ENCODE measurements at places on chromosomes 13 and 19.
A peak's percentile ranks its signal among the peaks of the same experiment; 100 is the strongest.

DNA sequence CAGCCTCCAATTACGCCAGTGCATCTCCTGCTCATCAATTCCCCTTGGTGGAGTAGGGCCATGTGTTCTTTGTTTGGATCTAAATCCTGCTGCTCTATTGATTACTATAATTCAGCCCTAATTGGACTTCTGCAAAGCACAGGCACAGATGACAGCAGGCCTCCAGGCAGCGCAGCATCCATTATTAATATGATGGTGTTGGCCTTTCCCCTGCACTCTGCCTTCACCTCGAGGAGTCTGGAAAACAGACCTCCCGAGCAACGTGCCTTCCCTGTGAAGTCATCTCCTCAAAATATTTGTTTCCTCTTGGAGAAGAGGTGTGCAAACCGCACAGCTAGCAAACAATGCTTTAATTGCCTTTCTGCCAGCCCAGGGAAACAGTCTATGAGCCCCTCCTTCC lies 92.5 kb downstream of the UQCRFS1 start:
- no peak for DNase-seq

DNA sequence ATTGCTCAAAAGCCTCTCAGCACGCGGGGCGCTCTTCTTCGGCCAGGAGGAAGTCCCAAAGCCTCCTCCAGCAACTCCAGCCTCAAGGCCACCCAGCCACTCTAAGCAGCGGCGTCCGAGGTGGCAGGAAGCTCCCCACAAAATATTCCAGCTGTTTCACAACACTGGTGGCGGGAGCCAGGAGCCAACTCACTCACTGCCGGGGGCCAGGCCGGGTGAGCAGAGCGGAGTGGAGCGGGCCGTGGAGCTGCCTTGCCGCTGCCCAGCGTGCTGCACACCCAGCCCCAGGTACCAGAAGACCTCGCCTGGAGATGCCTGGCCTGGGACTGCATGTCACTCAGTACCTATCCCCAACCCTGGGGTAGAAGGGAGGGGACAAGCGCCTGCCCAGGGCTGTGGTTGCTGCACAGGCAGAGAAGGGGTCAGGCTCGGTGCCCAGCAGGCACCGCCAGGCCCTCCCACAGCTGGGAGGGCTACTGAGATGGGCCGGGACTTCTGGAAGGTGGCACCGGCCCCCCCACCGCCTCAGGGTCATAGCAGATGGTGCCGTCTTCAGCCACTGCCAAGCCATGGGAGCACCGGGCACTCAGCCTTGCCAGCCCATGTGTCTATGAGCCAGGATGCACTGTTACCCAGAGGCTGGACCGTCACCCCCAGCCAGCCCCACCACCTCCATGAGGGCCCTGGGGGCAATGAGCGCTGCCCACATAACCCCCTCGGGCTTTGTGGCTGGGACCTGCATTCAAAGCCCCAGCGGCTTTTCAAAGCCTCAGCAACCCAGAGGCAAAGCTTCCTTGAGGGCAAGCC lies 59.2 kb downstream of the MLLT1 start:
- DNase-seq = no peak

DNA sequence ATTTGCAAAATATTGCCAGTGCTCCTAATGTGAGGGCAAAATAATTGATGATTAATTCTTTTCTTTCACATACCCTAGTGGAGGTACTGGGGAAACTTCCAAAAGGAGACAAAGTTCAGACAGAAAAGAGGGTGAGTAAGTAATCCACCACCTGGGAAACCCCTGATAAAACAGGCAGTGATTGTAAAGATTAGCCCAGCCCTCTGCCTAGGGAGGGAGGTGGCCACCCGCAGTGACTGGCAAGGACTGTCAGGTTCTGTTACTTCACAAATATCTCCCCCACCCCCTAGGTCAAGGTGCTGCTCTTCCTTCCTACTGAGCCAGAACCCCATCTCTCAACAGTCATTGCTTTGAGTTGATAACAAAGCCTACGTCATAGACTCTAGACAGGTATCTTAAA lies 239.7 kb downstream of the DNAJC15 start:
- DNase-seq = no peak

GRCh38 chr19:41847351-41848105 lies 2.7 kb downstream of the DMRTC2 start:
- DNase-seq = no peak

DNA sequence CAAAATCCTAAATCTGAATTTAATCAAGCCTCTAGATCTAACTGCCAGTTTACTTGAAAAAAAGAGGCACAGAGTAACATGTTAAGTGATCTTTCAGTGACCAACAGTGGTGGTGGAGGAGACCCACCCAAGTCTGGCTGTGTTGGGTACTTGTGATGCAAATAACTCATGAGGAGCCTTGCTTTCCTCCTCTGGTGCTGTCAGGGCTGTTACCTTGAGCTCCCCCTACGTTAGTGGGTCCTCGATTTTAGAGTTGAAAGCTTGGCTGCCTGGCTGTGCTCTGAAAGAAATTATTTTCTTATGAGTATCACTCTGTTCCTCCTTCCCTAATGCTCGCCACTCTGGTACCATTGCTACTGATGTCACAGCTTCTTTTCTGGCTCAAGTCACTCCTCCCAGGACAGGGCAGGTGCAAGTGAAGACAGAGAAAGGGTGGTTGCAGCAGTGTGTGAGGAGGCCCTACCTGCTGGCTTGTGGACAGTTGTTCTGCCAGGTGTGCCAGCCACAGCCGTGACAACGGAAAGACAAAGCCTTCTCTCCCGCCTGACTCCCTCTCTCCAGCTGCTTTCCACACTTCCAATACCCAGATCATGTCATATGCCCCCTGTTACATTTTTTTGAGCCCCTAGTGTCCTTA lies 6.5 kb upstream of the SUPT20H start:
- DNase-seq = no peak

DNA sequence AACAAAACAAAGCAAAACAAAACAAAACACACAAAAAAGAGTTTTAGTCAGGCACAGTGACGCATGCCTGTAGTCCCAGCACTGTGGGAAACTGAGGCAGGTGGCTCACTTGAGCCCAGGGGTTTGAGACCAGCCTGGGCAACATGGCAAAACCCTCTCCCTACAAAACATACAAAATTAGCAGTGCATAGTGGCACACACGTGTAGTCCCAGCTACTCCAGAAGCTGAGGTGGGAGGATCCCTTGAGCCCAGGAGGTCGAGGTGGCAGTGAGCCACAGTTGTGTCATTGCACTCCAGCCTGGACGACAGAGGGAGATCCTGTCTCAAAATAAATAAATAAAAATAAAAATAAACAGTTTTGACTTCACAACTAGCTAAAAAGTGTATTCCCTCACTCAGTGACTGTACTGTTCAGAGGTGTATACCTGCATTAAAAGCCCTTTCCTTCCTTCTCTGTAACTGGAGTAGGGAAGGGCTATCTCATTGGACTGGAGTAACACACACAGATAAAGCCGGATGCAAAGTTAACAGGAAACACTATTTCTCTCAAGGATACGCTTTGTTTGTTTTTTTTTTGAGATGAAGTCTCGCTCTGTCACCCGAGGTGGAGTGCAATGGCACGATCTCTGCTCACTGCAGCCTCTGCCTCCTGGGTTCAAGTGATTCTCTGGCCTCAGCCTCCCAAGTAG lies 3.7 kb upstream of the BAX start:
- no peak for DNase-seq

DNA sequence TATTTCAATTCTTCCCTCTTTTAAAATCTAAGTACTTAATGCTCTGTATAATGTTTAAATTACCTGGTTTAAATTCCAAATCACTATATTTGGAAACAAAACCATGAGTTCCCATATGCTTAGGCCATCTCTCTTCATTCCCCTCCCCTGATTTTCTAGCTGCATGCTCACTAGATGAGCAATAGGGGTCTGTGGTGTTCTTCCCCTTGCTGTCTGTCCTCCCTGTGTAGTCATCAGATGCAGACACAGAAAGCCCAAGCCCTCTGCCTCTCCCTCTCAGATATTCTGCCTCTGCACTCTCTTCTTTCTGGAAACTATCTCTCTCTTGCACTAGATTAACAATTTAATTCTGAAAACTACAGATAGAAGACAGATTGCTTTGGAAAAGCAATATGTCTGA lies 1730.2 kb downstream of the OLFM4 start:
- no peak for DNase-seq

DNA sequence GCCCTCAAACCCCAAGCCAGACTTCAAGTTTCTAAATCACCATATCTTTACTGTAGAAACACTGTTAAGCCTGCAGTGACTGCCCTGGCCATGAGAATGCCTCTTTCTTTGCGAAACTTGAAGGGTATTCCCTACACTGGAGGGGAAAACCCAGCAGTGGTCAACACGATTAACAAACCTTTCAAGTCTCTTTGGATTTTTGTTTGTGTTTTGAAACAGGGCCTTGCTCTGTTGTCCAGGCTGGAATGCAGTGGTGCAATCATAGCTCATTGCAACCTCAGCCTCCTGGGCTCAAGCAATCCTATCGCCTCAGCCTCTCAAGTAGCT lies 17.4 kb upstream of the POMP start:
- no peak for DNase-seq

DNA sequence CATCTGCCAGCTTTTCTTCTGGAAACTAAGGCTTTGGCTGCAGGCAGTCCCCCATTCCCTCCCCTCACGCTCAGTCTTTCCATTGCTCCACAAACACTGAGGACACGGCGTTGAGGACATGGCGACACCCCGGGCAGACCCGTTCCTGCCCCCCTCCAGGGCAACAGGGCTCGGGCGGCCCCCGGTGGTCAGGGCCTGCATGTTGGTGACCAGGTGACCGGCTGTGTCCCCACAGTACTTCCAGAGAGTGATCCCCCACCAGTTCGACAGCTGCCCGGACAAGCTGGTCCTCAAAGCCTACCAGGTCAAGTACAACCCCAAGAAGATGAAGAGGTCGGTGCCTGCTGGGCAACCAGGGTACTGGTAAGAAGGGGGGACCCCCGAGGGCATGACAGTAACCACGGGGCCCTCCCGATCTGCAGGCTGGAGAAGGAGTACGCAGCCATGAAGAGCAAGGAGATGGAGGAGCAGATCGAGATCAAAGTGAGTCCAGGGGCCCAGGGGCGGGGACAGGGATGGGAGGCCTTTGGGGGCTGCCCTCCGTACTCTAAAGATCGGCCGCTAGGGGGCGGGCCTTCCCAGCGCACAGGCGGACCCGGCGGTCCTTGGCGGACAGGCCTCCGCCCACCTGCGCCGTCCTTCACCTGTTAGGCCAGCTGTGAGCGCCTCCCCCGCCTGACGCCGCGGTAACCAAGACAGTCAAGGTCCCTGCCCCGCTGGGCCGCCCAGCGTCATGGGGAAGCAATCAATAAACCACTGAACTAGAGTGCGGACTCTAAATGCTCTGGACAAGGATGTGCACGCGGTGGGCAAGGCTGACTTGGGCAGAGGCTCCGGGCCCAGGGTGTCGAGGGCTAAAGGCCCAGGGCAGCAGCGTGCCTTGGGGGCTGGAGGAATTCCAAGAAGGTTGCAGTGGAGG lies 21.1 kb downstream of the PRR36 start:
- DNase-seq = peak; percentile 24

DNA sequence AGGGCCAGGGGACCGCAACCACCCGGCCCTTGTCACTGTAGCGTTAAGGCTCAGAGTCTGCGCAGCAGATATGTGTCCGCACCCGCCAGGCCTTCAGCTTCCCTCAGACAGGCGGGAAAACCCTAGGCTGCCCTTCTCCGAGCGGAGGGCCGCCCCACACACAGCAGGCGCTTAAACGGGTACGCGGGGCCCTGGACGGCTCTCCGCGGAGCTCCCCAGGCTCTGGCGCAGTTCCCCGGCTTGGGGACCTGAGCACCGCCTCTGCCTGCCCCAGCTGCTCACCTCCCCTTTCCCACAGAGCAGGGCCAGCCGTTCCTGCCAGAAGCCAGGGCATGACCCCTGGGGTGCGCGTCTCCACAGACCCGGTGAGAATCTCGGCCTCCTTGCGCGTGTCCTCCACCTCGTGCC lies 593 bp downstream of the ZNF135 start:
- no peak for DNase-seq

- DNase-seq = no peak
Measured at GRCh38 chr19:32750441-32751055, 31.0 kb downstream of the TDRD12 start.

GRCh38 chr19:51754109-51754508 lies 2.4 kb upstream of the FPR1 start:
- DNase-seq = no peak

- DNase-seq = peak; percentile 53
Measured at GRCh38 chr19:46081928-46082727, 41.3 kb upstream of the IGFL4 start.

- no peak for DNase-seq
Measured at GRCh38 chr19:13872695-13873389, 4.1 kb upstream of the NANOS3 start.

DNA sequence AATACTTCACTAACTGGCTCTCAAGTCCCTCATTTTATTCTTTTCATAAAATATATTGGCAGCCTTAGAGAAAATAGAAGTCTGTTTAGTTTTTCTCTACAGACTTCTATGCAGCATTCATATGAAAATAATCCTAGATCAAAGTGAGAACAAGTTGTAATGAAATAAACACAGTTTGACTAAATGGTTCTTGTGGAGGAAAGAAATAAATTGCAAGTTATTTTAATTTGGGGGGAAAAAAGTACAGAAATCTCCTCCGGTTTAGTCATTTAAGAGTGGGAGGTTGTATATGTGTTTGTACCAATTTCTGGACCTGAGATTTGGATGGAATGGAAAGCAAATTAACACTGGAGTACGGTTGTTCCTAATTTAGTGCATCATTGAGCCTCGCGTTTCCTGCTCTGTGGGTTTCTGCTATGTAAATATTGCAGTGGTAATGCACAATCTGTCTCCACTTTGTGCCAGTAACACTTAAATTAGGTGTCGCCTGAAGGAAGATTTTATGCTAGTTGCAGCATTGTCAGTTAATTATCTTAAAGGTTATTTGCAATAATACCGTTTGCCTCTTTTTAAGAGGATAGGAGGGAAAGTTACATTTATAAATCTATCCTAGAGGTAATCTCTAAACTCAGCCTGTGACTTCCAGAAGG lies 100.2 kb downstream of the ZIC5 start:
- no peak for DNase-seq

Measured in NCI-H226 (cell line).